Mammary epithelial cell (primary cell): ENCODE measurements at places on chromosomes 1 and 21.

DNA sequence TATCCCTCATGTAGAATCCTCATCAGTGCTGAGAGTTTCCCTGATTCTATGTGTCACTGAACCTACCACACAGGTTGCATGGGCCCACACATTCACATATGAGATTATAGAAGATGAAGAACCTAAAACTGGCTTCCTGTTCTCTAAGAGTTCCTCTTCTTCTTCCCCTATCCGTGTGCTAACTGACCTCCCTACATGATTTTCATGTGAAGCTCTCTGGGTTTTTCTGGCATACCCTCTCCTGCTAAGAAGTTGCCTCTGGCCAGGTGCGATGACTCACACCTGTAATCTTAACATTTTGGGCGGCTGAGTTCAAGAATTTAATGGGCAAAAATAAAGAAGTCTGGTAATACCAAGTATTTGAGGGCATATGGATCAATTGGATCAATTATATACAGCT, 5.5 kb upstream of the CD244 start:
- peak; percentile 6 for DNase-seq

GRCh38 chr1:62856960-62857359, 73.0 kb downstream of the ATG4C start:
- DNase-seq, result no peak

- no peak for DNase-seq
Measured at GRCh38 chr21:43211760-43212115, 42.9 kb downstream of the CRYAA start.

GRCh38 chr1:162281426-162281825, 95.2 kb downstream of the SPATA46 start:
- no peak for DNase-seq

GRCh38 chr1:174074757-174075156, 52.6 kb upstream of the RC3H1 start:
- no peak for DNase-seq

- DNase-seq, result no peak
Measured at GRCh38 chr1:1037366-1038327, 17.7 kb downstream of the AGRN start.
